ENCODE measurements at places on chromosomes 3 and 15.

- no peak for DNase-seq
These were observed 76.9 kb downstream of the RPN1 start for GRCh38 chr3:128573707-128574162.

- no peak for DNase-seq
These were observed 267.1 kb downstream of the LRTM1 start for GRCh38 chr3:54660714-54661132.

- no peak for DNase-seq
These were observed 200.1 kb upstream of the ZNF717 start for GRCh38 chr3:75985432-75985831.

GRCh38 chr3:35969406-35969805 lies 330.1 kb downstream of the ARPP21 start:
- DNase-seq, result peak; percentile 46

DNA sequence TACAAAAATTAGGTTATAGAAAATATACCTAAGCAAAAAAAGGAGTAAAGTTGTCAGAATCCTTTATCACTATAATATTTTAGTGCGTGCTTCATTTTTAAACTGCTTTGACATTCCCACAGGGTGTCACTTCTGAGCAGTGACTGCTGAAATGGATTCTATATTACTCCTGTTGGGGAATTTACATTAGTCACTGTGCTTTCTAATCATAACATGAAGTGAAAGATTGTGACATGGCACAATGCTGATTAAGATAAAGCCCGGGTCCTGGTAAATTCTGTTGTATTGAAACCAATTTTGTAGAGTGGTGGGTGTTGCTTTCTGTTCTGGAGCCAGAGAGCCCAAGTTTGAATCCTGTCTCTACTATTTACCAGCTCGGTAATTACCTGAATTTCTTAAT lies 36.4 kb upstream of the EHHADH start:
- peak; percentile 78 for DNase-seq

Data from inflammatory macrophage treated with lipopolysaccharide for 4 hours (primary cell).